ENCODE measurements at places on chromosomes 2 and 18. TPM values are rescaled to one million over a fixed set of nuclear protein-coding genes. Genes with fewer than 3 reads are reported as not detected.

Gene SLC9A4
- not detected for total RNA-seq

Gene FBXO15
- total RNA-seq, result 0.73 TPM

GRCh38 chr2:119549241-119549640 lies 5.0 kb downstream of the CFAP221 start:
- H3K4me1 ChIP-seq, result peaks cover 2% of the 10 kb centered on the region
- DNase-seq, result no peak
- H3K36me3 ChIP-seq, result no peaks in the 10 kb centered on the region
- H3K27ac ChIP-seq, result no peak overlapping the region
- H3K4me3 ChIP-seq, result no peak overlapping the region
- H3K27me3 ChIP-seq, result peaks cover 47% of the 10 kb centered on the region

DNA sequence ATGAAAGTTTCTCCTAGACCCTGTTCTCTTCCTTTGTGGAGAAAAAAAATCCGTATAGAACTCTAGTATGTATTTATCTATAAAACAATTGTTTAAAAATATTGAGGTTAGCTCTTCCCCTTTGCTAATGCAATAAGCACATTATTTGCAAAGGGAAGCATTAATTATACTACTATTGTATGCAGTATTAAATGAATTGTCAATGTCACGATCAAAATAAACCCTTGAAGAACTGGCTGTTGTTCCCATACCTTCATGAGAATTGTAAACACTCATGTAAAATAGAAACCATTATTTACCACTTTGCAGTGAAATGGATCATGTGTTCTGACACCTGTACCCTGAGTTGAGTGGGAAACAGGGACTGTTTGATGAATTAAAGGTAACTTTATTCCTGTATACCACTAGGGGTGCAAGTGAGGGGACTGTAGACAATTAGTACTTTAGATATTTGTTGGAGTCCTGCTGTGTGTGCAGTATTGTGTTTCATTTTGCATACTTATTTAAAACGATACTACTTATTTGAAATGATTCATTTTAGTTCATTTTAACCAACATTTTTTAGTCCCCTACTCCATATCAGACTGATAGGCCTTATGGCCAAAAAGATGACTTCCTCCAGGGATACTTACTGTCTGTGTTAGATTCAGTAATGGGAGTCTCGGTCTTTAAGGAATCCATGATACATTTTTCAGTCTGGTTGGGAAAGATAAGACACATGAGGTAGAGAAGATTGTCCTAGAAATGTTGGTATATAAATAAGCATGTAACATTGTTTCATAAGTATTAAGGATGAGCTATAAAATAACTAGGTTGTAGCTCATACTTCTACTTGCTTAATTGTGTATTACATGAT lies 7.9 kb downstream of the PKP4 start:
- H3K4me1 ChIP-seq, result peaks cover 45% of the 10 kb centered on the region
- peaks cover 6% of the 10 kb centered on the region for H3K36me3 ChIP-seq
- no peaks in the 10 kb centered on the region for H3K27me3 ChIP-seq

DNA sequence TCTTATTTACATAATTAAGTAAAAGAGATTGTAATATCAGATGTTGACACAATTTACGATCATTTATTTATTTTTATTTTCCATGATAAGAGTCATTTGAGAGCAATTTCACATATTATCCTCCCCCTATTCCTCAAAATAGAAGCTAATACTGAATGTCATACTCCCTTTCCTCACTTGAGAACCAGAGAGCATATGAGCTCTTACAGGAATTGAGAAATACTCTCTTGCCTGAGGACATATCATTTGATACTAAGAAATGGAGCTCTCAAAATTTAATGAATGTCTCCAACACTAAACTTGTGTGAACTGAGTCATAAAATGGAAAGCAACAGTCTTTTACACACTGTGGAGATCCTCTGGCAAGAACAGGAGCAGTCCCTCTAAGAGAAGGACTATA lies 68.5 kb upstream of the CHST9 start:
- H3K27me3 ChIP-seq, result peaks cover 21% of the 10 kb centered on the region
- H3K36me3 ChIP-seq, result no peaks in the 10 kb centered on the region
- H3K27ac ChIP-seq, result no peak overlapping the region
- H3K4me3 ChIP-seq, result no peak overlapping the region

DNA sequence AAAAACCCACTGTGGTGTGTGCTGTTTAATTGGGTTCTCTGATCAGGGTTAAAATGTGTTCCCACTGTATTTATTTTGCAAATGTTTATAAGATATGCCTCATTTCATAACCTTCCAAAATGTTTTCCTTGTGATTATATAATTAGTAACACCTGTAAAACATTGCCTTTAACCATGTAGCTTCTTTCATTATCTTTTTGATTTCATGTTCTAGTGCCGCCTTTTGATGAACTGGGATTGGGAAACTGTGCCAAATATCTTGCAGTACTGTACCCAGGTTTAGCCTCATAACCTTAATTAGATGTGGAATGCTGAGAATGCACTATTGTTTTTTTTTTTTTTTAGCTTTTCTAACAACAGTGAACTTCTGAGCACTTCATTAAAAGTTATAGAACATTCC lies 96.9 kb downstream of the TANC1 start:
- H3K27ac ChIP-seq, result peak overlapping the region; percentile 74
- H3K4me1 ChIP-seq, result peaks cover 39% of the 10 kb centered on the region
- H3K4me3 ChIP-seq, result no peak overlapping the region
- peaks cover 24% of the 10 kb centered on the region for H3K36me3 ChIP-seq
- DNase-seq, result no peak
- H3K27me3 ChIP-seq, result no peaks in the 10 kb centered on the region

- H3K4me1 ChIP-seq, result no peaks in the 10 kb centered on the region
- no peak overlapping the region for H3K4me3 ChIP-seq
- H3K27ac ChIP-seq, result no peak overlapping the region
These were observed 49.9 kb upstream of the CXCR4 start for GRCh38 chr2:136167721-136168475.

- DNase-seq, result no peak
- no peaks in the 10 kb centered on the region for H3K36me3 ChIP-seq
- H3K4me3 ChIP-seq, result no peak overlapping the region
- H3K27me3 ChIP-seq, result no peaks in the 10 kb centered on the region
These were observed 12.8 kb downstream of the EFR3B start for GRCh38 chr2:25054720-25055119.

- DNase-seq, result no peak
- H3K4me1 ChIP-seq, result peaks cover 7% of the 10 kb centered on the region
- no peak overlapping the region for H3K4me3 ChIP-seq
- peaks cover 2% of the 10 kb centered on the region for H3K36me3 ChIP-seq
- H3K27ac ChIP-seq, result peak overlapping the region; percentile 17
These were observed 39.7 kb upstream of the IGFBP5 start for GRCh38 chr2:216735086-216735485.
